Frontal cortex (tissue), 4 donors: ENCODE measurements at places on chromosomes 2 and 18.

- DNase-seq = no peak
These were observed 114.4 kb downstream of the NCK2 start for GRCh38 chr2:105858868-105859693.

- DNase-seq = no peak
These were observed 117.3 kb downstream of the THADA start for GRCh38 chr2:43478412-43479086.

DNA sequence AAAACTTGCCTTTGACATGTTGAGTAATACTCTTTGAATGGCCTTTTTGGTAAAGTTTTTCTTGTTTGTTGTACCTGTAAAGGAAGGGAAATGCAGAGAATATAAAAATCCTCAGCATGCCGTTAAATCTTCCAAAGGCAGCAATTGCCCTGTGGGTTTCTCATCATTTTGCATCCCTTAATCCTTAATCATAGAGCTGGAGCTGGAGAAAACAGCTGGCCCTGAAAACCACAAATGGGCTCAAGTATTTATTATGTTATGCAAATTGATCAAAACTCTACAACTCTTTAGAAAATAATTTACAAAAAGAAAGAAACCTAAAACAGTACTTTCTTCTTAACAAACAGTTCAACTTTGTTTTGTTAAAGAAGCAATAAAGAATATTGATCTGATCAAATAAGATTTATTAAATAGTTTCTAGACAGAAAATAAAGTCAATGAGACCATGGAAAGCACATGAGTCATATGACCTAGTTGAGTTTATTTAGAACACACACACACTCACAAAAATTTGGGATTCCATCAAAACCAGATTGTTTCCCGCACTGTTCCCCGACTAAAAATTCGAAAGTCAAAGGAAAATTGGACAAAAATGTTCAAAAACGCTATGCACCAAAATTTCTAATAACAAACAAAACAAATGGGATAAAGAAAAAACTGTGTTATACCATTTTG is 309.0 kb downstream of the GULP1 start:
- DNase-seq = no peak

DNA sequence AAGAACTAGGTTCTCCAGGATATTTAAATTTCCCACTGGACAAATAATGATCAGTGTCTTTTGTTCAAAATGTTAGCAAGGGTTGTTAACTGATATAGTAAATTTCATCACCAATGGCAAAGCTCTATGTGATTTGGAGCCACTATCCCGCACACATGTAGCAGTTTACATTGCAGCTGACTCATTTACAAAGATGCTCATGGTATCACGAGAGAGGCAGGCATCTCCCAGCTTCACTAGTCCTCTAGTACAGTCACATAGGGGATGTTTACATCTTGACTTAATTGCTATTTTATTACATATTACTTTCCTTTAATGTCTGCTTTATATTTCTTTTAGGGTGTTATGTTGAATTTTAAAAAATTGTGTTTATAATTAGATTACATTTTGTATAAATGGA is 30.7 kb downstream of the KCNE4 start:
- DNase-seq = no peak

DNA sequence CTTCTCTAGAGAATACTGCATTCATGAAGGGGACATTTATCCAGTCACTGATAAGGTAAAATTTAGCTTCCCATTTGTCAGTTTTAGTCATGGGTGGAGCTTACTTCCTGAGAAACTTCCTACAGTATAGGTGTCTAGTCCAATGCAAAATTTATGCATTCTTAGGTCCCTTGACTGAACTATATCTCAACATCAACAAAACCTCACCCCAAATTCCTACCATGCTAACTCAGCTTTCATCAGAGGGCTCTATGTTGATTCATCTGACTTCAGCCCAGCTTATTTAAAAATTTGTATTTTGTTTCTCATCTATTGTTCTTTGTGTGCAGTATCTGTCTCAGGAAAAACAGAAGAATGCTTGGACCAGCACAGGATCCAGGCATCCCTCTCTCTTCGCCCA is 296.4 kb upstream of the ACVR2A start:
- no peak for DNase-seq

GRCh38 chr2:188245230-188245629 is 46.4 kb upstream of the GULP1 start:
- no peak for DNase-seq

DNA sequence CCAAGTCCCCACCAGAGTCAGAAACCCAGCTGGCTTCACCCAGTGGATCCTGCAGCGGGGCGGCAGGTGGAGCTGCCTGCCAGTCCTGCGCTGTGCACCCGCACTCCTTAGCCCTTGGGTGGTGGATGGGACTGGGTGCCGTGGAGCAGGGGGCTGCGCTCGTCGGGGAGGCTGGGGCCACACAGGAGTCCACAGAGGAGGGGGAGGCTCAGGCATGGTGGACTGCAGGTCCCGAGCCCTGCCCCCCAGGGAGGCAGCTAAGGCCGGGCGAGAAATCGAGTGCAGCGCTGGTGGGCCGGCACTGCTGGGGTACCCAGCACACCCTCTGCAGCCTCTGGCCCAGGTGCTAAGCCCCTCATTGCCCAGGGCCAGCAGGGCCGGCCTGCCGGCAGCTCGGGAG is 144.6 kb upstream of the MGAT5 start:
- no peak for DNase-seq

DNA sequence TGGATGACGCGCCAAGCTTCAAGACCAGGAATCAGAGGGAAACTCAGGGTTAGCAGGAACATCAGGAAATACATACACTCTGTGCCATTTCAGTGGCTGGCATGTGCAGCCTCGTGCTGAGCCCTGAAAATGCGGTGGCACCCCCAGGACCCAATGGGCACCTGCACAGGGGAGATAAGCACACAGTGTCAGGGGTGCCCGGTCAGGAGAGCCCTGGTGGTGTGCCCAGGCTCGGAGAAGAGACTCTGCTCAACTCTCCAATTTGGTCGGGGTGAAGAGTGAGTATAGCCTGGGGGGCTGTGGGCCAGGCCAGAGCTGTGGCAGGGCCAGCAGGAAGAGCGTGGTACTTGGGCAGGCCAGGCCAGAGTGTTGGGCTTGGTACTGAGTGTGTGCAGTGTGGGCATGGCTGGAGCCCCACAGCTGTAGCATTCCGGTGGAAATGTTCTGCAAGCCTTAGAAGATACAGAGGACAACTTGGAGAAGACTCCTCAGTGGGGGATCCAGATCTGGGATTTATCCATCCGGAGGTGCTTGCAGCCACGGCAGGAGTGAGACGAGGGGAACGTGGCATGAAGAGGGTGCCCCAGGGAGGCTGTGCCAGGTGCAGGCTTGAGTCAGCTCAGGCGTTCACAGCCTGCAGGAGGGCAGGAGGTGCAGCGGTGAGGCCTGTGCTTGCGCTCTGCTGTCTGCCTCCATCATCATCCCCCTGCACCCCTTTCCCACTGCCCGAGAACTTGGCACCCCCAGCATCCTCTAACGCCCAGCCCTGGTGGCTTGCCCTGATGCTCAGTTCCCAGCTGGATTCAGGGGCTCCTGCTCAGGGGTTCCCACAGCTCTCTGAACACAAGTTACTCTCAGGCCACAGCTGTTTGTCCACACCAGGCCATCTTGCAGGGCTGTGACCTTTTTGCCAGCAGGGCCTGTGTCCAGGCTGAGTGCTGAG is 451.7 kb upstream of the HS6ST1 start:
- DNase-seq = no peak

DNA sequence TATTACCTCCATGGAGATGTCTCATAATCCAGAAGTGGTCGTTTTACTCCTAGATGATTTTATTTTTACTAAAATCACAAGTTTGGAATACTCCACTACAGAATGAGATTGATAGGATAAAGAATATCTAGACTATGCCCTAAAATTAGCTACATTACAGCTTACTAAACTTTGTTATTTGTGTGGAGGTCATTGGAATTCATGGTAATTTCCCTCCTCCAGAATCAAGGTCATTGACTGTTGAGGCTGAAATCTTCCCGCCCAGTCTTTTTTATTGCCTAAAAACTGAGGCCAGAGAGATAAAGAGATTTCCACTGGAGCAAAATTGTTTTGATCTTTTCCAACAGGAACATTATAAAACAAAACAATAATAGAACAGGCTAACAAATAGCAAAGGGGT is 35.0 kb downstream of the ITGB6 start:
- no peak for DNase-seq

DNA sequence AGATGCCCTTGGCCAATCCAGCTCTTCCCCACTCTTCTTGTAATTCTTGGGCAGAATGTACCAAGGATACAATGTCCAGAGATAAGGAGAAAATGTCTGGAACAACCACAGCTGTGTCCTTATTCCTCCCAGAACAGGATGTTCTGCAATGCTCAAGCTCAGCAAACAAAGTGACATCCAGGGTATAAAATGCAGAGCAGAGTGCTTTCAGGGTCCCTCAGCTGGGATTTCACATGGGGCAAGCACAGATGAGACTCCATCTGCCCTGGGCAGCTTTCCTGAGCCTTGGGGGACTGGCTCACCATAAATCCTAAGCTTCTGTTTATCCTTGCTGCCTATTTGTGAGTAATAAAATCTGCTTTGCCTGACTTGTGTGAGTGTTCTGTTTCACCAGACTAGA is 127.4 kb downstream of the VAPA start:
- no peak for DNase-seq

- no peak for DNase-seq
These were observed 238.3 kb downstream of the TCF4 start for GRCh38 chr18:55349685-55350084.

DNA sequence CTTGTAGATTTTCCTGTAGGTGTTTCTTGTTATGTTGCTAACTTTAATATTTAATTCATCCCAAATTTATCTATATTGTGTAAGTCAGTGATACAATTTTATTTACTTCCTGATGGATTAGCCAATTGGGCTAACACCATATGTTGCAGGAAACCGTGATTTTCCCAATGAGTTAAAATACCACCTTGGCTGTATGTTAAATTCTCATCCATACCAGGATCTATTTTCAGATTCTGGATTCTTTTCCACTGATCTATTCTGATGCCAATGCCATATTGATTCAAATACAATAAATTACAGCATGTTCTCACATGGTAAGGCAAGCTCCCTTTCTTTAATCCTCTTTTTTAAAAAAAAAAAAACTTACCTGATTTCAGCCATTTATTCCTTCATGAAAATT is 85.8 kb upstream of the DNAJC10 start:
- no peak for DNase-seq

- no peak for DNase-seq
These were observed 996 bp downstream of the PTCD3 start for GRCh38 chr2:86107031-86107430.

- no peak for DNase-seq
These were observed 255.6 kb upstream of the OSR1 start for GRCh38 chr2:19614066-19614465.

DNA sequence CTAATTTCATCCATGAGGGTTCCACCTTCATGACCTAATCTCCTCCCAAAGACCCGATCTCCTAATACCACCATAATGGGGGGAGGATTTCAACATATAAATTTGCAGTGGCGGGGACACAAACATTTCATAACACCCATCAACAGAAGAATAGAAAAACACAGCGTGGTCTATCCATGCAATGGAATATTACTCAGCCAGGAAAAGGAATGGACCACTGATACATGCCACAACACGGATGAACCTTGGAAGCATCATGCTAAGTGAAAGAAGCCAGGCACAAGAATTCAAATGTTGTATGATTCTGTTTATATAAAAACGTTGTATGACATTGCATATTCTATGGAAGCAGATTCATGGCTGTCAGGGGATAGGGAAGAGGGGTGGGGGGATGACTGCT is 2.7 kb downstream of the PRLH start:
- DNase-seq = no peak

GRCh38 chr2:197010200-197011020 is 83.9 kb upstream of the PGAP1 start:
- DNase-seq = no peak

DNA sequence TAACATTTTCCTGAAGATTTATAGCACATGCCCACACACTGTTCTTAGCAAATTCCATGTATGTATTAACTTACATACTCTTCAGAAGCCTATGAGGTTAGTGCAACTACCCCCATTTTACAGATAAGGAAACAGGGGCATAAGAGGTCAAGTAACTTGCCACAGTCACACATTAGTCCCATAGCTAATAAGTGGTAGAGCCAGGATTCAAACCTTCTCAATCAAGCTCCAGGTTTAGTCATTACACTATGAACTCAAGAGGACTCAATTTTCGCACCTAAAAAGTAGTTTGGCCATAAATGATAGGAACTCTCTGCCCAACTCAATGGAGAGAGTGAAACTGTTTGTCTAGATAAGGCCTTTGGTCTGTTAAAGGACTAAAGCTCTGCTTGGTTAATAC is 9.7 kb upstream of the RIF1 start:
- no peak for DNase-seq

GRCh38 chr2:171533331-171533730 is 11.1 kb downstream of the CYBRD1 start:
- no peak for DNase-seq
